Myocyte (in vitro differentiated cells): ENCODE measurements at places on chromosomes 11 and 22. TPM values are rescaled to one million over a fixed set of nuclear protein-coding genes. Genes with fewer than 3 reads are reported as not detected.

Gene CD3G
- not detected in 2 replicates for total RNA-seq

Gene GLYATL1
- not detected in 2 replicates for total RNA-seq

Gene APOL3
- total RNA-seq = 1.4 and 1.7 TPM in 2 replicates

Gene CCDC87
- total RNA-seq = 0.26 and 0.45 TPM in 2 replicates

Gene ESAM
- total RNA-seq = 0.08 and 0.26 TPM in 2 replicates

Gene TST
- 31.9 and 32.2 TPM in 2 replicates for total RNA-seq

Gene BTG4
- total RNA-seq = not detected in 2 replicates

Gene BAD
- total RNA-seq = 67.5 and 89.1 TPM in 2 replicates

Gene FGF4
- total RNA-seq = not detected in 2 replicates

Gene KRTAP5-8
- total RNA-seq = 0.21 TPM in 1 of 2 replicates, not detected in the other

Gene SLC22A25
- total RNA-seq = not detected in 2 replicates

Gene APOL4
- 5.1 and 9.2 TPM in 2 replicates for total RNA-seq

Gene KRTAP5-9
- 0.16 and 0.29 TPM in 2 replicates for total RNA-seq

Gene CAPN5
- total RNA-seq = 4.7 and 5.0 TPM in 2 replicates

Gene MS4A1
- not detected in 2 replicates for total RNA-seq

Gene MIOX
- not detected in 2 replicates for total RNA-seq

Gene DHCR7
- 48.0 and 87.5 TPM in 2 replicates for total RNA-seq

Gene ACCS
- 10.7 and 11.4 TPM in 2 replicates for total RNA-seq

Gene SAA2
- total RNA-seq = not detected in 2 replicates

Gene OVOL1
- not detected in 2 replicates for total RNA-seq

Gene OR4A16
- total RNA-seq = not detected in 2 replicates

Gene KCNE3
- 0.52 and 0.70 TPM in 2 replicates for total RNA-seq

Gene MAPK8IP1
- total RNA-seq = 10.1 and 10.2 TPM in 2 replicates
